ENCODE measurements at places on chromosomes 4 and X.

DNA sequence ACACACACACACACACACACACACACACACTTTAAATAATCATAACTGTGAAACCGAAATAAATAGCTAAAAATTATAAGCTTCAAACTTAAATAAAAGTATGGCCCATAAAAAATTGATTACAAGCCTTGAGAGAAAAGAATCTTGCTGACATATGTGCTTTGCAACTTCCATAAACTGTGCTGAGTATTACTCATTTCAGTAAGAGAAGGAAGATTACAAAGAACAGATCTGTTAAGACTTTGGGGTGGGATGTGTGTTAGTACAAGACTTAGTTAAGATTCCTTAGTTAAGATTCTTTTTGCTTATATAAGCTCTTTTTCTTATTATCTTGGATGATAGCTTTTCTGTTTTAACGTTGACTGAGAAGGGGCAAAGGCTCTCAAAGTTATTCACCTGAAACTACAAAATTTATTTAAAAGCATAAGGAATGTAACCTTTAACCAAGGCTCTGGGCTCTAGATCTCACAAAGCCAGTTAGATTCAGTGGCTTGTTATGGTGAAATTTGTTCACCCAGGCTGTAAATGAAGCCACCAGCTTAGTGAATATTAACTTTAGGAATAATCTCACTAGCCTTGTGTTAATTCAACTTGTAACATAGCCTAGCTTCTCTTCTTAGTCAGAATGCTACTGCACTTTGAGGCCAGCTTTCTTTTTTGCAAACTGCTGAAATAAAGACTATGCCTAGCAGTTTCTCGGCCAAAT, 58.2 kb downstream of the ARSJ start:
- DNase-seq: no peak

DNA sequence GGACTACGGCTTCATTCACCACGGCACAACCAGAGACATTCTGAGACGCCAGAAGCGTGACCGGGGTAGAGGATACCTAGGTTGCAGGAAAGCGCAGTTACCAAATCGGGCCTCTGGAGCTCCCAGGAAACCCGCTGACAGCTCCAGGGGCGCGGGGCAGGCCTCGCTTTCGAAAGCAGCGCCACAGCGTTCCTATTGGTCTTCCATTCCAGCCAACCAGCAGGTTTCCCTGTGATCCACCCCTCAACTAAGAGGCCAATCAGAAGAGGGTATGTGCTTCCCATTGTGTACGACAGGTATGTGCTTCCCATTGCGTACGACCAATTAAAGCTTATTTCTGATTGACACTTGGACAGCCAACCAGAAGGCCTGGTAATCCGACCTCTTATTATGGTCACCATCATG, 14.9 kb downstream of the SNX12 start:
- DNase-seq: peak; percentile 42

DNA sequence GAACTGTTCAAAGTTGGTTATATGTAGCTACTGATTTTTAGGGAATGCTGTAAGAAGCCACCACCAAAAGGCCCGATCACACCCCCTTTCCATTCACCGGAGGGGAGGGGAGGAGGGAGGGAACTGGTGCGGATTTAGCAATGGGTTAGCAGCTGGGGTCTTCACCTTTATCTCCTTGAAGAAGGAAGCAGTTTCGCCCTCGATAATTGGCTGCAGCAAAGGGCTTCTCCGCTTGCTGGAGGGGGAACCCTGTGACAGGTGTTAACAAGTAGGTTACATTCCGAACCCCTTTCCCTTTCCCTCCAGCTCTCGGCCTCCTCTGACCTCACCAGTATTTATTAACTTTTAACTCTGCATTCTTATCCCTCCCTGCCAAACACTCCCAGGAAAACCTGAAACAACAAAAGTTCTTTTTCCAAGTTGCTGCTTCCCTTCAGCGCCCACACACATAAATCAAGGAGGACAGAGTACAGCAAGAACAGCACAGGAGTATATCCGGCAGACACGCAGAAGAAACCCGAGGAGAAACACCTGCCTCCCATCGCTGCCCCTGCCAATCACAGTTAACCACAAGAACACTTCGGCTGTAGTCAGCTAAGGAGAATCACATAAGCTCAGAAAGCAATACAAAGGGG, 39.8 kb upstream of the NAP1L5 start:
- no peak for DNase-seq

GRCh38 chrX:40177942-40178715, 80.4 kb upstream of the BCOR start:
- DNase-seq: no peak

DNA sequence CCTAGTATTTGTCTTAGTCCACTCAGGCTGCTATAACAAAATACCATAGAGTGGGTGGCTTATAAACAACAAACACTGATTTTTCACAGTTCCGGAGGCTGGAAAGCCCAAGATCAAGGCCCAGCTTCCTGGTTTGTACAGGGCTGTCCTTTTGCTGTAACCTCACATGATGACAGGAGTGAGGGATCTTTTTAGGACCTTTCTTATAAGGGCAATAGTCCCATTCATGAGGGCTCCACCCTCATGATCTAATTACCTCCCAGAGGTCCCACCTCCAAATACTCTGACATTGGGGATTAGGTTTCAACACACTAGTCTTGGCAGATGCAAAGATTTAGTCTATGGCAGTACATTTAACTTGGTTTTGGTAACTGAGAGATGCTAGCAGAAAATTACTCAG, 20.9 kb downstream of the GPAT3 start:
- DNase-seq: no peak

DNA sequence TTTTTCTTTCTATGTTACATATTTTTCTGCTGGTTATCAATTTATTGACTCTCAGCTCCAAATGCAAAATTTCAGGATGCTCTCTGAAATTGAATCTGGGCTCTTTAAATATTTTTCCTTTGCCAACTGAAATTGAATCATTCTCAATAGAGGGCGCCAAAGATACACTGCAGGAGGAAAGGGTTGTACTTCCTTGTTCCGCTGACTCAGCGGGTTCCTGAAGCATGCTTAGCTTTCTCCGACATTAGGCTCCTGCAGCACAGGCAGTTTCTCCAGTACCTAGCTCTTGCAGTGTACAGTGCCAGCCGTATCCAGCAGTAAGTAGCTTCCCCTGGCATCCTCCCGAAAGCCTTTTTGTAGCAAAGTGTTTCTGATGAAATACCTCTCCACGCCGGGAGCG, 28.8 kb upstream of the CFAP47 start:
- DNase-seq: peak; percentile 56

DNA sequence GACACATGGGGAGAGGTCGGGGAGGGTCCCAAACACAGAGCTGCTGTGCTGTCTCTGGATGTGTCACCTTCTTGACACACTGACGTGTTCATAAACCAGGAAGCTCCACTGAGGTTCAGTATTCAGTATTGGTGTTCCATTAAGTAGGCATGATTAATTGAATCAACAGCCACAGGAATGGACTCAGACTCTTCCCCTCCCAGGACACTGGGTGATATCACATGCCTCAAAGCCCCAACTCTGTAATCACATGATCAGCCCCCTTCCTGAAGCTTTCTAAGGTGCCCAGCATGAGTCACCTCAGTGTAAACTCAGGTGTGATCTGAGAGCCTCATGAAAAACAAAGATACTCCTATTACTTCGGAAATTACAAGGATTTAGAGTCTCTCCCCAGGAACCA, 21.1 kb upstream of the HNRNPD start:
- DNase-seq: no peak

- DNase-seq: no peak
Observed at GRCh38 chr4:102321260-102321995, 23.9 kb downstream of the SLC39A8 start.

DNA sequence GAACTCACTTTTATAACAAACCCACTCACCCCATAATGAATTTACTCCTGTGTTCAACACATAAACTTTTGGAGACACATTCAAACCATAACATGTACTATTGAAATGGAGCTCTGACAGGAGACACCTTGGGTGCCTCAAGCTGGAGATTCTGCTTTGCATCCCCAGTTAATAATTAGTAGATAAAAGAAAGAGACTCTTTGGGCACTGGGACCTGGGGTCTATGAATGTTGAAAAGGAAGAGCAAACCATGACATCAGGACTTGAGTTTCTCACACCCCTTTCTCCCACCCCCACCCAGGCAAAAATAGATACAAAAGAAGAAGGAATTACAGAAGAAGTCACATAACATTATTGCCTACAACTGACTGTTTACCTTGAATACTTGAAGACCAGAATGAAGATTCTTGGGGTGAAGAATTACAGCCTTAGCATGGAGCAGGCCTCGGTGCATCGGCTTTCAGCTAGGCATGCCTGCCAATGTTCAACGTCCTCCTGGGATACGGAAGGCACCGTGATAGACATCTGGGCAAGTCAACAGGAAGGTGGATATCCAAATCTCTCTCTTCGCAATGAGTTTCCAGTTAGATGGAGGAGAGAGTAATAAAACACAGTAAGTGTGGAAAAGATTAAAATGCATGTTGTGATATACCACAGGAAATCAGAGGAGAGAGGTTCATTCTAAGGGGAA, 316.0 kb downstream of the TRIML1 start:
- no peak for DNase-seq

GRCh38 chrX:22278375-22278774, 5.7 kb downstream of the CBLL2 start:
- DNase-seq: no peak

DNA sequence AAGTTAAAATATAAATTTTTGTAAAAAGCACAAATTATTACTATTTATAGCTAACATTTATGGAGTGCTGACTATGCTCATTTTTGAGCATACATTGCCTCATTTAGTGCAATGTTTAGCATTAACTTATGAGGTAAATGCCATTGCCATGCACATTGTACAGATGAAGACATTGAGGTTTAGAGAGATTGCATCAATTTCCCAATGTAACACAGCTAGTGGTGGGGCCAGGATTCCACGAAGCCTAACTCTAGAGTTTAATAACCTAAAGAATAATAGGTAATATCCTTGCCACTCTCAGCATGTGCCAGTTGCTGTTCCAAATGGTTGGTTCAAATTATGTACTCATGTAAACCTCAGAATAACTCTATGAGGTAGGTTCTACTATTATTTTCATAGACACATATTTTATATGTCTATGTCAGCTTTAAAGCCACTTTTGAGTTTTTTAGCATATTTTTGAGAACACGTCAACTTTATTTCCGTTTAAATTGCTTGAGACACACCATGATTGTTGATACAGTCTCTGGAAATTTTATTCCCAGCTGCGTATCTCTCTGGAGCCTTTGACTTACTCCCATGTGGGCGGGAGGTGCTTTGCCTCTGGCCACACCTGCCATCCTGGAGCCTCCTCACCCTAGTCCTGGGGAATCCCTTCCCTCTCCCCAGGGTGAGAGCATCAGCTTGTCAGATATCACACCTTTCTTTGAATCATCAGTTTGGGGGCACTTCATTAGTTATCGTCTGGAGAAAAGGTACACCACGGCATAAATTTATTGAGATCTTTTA, 10.8 kb upstream of the ADH1A start:
- DNase-seq: no peak

GRCh38 chr4:52665592-52665991, 6.5 kb upstream of the USP46 start:
- DNase-seq: no peak

- no peak for DNase-seq
Observed at GRCh38 chr4:140819610-140820009, 63.4 kb upstream of the TBC1D9 start.

DNA sequence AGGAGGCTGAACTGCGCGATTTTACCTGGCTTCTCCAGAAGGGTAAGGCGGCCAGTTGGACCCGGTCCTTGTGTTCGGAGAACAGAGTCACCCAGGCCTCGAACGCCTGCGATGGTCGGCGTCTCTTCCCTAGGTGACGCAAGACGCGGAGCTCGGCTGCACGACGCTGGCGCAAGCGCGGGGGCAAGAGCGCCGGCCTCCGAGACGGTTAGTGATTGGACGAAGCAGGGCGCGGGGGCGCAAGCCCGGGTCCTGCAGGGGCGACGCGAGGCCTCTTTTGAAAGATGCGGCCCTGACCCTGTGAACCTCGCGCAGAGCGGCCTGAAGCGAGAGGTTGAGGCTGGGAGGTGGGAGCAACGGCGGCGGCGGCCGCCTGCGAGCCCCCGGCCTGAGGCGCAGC, 428 bp downstream of the ADAD1 start:
- DNase-seq: no peak

- DNase-seq: no peak
Observed at GRCh38 chr4:183821076-183821853, 83.8 kb upstream of the STOX2 start.

- peak; percentile 61 for DNase-seq
Observed at GRCh38 chrX:16436348-16437188, 213.4 kb upstream of the S100G start.

- DNase-seq: no peak
Observed at GRCh38 chr4:119162174-119162573, 26.5 kb downstream of the MYOZ2 start.

DNA sequence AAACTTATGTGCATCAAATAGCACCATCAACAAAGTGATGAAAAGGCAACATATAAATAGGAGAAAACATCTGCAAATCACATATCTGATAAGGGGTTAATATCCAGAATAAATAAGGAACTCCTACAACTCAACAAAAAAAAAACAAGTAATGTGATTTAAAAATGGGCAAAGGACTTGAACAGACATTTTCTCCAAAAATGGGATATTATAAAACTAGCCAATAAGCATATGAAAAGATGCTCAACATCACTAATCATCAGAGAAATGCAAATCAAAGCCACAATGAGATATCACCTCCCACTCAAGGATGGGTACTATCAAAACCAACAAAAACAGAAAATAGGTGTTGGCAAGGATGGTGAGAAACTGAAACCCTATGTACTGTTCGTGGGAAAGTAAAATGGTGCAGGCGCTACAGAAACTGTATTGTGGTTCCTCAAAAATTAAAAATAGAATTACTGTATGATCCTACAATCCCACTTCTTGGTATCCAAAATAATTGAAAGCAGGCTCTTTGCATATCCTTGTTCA, 2.4 kb downstream of the DNAJB14 start:
- DNase-seq: no peak

Measured in kidney capillary endothelial cell (primary cell).